ENCODE measurements at places on chromosomes 12 and 14. TPM values are rescaled to one million over a fixed set of nuclear protein-coding genes. Genes with fewer than 3 reads are reported as not detected.

- no peak for DNase-seq
Observed at GRCh38 chr14:47919997-47920396, 244.6 kb upstream of the MDGA2 start.

DNA sequence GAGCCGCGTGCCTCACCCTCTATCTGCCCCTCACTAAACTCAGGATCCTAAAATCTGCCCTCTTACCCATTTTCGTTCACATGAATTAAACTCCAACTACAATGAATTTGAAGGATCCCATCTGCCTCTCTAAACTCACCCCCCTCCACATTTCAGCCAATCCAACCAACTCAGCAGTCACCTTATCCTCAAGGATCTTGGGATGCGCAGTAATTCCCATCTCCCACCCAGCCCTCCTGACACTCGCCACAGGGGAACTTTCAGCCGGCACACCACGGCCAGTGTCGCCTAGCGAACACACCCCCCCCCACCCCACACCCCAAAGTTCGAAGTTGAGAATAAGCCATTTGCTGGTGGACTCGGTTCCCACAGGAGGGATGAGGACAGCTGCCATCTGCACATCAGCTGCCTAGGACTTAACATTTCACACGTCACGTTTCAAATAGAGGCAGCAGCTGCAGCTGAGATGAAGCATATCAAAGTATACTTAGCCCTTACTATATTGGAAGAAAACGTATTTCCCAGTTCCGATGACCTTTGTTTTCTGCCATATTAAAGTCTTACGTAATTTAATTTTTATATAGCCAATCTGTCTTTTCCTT is 8.7 kb upstream of the SELPLG start:
- DNase-seq: no peak

FICD gene
- total RNA-seq: 8.2 TPM

PLCZ1 gene
- total RNA-seq: not detected

Data from prostate gland (tissue), 2 donors.